ENCODE measurements at places on chromosomes 16 and 17. TPM values are rescaled to one million over a fixed set of nuclear protein-coding genes. Genes with fewer than 3 reads are reported as not detected.

- DNase-seq, result no peak
- H3K4me1 ChIP-seq, result peaks cover 2% of the 10 kb centered on the region
- no peak overlapping the region for H3K4me3 ChIP-seq
- H3K36me3 ChIP-seq, result no peaks in the 10 kb centered on the region
- no peak overlapping the region for H3K27ac ChIP-seq
- no peaks in the 10 kb centered on the region for H3K27me3 ChIP-seq
Measured at GRCh38 chr17:19996086-19996485, 13.1 kb upstream of the SPECC1 start.

DNA sequence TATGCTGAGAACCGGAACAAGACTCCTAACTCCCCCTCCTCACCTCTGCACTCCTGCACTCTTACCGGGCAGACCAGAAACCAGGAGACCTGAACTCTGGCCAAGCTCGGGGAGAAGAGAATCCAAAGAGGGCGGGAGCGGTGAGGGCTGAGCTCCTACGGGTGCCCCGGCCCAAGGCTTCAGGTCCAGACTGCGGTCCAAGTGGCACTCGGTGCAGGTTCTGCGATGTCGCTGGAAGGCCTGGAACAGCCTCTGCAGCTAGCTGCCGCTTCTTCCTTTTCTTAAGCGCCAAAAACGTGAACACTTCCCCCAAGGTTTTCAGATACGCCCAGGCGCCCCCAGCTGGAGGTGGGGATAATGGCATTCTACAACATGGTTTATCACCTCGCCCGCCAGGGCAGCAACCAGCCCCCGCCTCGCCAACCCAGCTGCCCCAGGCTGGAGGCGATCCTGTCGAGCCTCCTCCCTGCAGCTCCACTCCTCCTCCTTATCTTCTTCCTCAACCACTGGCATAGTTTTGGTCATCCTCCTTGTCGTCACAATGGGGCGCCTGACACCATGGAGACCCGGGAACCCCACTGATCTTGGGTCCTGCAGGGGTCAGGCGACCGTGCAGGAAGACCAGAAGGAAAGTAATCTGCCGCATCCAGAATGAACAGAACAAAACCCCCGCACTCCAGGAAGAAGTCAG lies 1735.9 kb downstream of the TP53TG3F start:
- DNase-seq, result no peak
- no peaks in the 10 kb centered on the region for H3K36me3 ChIP-seq
- H3K4me1 ChIP-seq, result no peaks in the 10 kb centered on the region
- H3K27ac ChIP-seq, result no peak overlapping the region
- H3K4me3 ChIP-seq, result no peak overlapping the region

DNA sequence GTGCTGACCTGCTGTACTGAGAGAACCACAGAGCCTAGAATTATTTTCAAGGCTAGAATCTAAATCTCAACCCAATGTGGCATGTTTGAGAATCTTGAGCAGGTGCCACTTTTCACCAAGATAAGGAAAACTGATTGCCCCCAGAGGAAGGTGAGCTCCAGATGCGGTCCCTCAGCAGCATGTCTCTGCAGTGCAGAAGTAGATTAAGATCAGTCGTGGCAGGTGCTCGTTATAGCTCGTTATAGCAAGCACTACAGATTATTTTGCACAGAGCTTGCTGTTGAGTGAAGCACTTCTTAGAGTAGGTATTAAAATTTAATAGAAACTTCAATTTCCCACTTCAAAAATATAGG lies 176.0 kb downstream of the AATF start:
- H3K27ac ChIP-seq, result peak overlapping the region; percentile 84
- no peaks in the 10 kb centered on the region for H3K36me3 ChIP-seq
- peaks cover 22% of the 10 kb centered on the region for H3K4me1 ChIP-seq
- no peak overlapping the region for H3K4me3 ChIP-seq

GRCh38 chr17:18241229-18241871 lies 15.9 kb downstream of the LLGL1 start:
- DNase-seq, result no peak
- H3K4me3 ChIP-seq, result no peak overlapping the region
- no peak overlapping the region for H3K27ac ChIP-seq
- H3K36me3 ChIP-seq, result peaks cover 63% of the 10 kb centered on the region

STX1B gene
- 0.19 TPM for total RNA-seq
